NCI-H1417 (cell line): ENCODE measurements at places on chromosomes 1 and 21.
A peak's percentile ranks its signal among the peaks of the same experiment; 100 is the strongest.

- no peak for DNase-seq
These were observed 178.7 kb downstream of the MRPL39 start for GRCh38 chr21:25428537-25428936.

DNA sequence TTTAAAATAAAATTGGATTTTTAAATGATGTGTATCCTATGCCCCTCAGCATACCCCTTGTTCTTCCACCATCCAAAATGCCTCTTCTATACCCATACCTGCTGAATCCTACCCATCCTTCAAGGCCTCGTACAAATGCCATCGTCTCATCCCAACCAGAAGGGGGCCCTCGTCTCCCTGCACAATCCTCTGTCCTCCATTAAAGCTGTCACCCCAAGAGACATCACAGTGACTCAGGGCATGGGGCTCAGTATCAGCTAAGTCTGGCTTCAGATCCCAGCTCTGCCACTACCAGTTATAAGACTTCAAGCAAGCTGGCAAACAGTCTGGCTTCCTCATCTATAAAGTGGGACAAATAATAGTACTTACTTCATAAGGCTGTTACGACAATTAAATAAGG, 23.8 kb downstream of the IGFN1 start:
- no peak for DNase-seq

DNA sequence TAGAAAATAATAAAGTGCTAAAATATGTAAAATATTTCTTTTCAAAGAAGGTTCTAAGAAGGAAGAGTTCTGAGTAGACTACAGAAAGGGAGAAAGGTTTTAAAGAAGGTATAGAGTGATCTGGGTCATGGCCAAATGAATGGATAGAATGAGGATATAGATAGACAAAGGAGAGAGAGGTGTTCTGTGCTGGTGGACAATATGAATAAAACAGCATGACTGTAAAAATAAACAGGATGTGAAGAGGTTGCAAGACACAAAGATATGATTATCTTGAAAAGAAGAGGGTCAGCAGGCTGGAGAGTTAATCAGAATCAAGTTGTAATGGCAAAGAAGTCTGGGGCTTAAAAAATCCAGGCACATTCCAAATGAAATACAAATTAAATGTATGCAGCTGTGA, 86.7 kb upstream of the GNG4 start:
- no peak for DNase-seq

DNA sequence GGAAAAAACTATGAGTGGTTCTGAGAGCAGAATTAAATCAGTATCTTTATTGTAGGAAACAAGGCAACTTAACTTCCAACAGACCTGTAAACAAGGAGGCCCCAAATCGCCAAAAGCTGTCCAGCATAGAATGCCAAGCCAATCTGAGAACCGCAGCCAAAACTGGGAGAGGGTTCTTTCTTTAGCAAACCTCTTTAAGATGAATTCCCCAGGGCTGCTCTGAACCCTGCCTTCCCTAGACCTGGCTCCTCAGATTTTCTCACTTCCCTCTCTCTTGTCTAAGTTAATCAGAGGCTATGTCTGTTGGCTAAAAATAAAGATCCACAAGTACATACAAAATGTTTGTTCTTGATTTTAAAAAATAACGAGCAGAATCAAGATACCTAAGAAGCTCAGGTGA, 141.4 kb downstream of the SMYD3 start:
- no peak for DNase-seq

GRCh38 chr1:93000291-93000690, 39.0 kb upstream of the DIPK1A start:
- DNase-seq = no peak

DNA sequence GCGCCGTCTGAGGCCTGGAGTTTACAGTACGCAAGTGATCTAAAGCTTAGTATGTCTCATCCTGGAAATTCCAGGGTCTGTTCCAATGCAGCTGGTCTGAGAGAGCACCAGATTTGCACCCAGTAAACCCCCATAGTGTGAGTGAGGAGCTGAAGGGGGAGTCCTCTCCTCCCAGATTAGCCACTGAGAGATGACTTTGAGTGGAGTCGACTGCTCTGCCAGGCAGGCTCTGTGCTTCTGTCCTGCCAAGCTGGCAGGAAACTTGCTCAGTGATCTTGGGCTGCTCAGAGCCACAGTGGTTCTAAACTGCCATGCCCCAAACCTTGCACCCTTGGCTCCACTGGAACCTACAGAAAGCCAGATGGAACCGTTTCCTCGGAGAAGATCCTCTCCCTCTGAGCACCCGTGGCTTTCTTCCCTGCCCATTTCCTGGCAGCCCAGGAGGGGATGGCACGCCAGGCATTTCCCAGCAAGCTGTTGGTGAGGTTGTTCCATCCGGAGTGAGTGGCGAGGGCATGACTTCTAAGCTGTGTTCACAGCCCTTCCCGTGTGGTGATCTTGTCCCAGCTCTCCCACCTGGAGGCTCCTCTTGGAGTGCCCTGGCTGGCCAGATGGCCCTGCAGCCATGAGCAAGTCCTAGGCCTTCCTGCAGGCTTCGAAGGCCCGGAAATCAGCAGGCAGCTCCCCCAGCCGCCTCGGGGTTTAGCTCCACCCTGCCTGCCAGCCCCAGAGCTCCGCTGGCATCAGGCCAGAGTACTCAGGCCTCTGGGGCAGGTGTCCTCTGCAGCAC, 125.9 kb upstream of the VAMP3 start:
- DNase-seq = peak; percentile 92
